ENCODE measurements at places on chromosomes 11 and 22.

DNA sequence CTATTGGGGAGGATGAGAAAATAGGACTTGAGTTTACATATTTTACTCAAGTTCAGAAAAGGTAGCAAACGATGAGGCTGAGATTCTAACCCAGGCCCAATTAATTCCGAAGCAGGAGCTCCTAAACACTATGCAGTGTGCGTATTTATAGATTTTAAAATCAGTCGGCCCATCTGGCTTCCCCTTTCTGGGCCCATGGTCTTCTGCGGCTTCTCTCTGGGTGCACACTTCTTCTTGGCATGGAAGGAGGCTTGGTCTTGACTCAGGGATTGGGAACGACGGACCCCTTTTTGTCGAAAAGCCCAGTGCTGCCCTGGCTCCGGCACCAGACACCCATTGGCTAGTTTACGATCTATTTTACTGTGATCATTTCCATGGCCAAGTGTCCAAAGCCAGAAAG, 1433.8 kb downstream of the BRD1 start:
- no peak for DNase-seq

DNA sequence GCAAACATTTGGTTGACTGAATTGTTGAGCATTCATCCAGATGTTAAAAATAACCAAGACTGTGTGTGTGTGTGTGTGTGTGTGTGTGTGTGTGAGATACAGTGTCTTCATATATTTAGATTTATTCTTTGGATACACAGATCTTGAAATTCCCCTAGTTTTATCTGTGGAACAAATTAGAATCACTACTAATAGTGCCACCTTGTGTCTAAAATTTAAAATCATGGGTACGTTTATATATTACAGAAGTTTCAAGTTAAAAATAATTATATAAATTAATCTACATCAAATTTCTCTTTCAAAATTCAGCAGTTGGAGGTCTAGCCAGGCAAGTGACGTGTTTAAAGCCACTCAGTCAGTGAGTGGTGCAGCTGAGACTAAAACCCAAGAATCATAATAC, 1566.2 kb upstream of the TENM4 start:
- DNase-seq: no peak

DNA sequence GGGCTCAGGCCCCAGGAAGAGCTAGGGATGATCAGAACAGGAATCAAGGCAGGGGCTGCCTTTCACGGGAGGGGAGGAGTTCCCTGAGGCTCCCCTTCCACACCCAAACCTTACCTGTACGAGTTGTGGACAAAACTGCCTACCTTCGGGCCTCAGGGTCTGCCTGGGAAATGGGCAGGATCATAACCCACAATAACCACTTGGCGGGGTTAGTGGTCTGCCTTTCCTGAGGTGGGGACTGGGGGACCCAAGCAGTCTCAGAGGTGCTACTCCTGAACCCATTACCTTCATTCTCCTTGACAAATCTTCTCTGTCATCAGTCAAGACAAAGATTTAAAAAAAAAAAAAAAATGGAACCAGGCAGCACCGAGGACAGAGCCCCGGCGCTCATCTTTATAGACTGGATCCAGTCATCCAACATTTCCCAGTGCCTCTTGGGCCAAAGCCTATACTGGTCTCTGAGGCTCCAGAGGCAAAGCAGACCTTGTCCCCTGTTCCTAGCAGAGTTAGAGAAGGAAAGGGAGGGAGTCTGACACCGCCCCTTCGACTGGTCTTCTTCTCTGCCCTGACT, 14.2 kb downstream of the P2RY6 start:
- no peak for DNase-seq

DNA sequence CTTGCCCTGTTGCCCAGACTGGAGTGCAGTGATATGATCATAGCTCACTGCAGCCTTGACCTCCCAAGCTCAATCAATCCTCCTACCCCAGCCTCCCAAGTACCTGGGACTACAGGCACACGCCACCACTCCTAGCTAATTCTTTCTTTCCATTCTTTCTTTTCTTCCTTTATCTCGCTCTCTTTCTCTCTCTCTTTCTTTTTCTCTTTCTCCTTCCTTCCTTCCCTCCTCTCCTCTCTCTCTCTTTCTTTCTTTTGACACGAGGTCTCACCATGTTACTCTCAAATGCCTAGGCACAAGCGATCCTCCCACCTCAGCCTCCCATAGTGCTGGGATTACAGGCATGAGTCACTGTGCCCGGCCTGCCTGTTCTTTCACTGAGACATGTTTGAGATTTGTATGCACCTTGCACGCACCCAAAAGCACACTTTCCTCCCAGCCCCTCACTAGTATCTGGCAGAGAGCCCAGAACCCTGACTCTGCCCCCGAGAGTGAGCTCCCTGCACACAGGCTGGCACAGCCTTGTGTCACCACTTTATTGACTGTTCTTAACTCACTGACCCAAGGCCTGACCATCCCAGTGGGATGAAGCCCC, 56.8 kb downstream of the CD6 start:
- no peak for DNase-seq

- DNase-seq: no peak
These were observed 35.5 kb upstream of the CD82 start for GRCh38 chr11:44529895-44530412.

GRCh38 chr11:105910095-105910715, 111.8 kb downstream of the MSANTD4 start:
- no peak for DNase-seq

DNA sequence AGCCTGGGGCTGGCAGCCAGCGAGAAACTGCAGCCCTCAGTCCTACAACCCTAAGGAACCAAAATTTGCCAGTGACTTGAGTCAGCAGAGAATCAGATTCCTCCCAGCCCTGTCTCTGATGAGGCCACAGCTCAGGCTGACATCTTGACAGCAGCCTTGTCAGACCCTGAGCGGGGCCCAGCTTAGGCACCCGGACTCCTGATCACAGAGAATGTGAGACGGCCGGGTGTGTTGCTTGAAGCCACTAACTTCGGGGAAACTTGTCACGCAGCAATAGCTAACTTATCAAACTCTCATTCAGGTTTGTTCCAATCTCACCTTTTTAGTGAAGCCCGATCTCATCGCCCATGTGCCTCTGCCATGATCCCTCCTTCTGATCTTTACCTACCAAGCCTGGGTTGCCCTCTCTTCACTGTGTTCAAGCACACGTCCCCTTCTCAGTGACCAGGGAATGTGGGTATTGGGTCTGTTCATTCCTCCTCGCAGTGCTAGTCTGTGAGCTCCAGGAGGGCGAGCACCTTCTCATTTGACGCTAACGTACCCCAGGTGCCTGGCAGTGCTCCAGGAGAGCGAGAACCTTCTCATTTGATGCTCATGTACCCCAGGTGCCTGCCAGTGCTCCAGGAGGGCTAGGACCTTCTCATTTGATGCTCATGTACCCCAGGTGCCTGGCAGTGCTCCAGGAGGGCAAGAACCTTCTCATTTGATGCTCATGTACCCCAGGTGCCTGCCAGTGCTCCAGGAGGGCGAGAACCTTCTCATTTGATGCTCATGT, 280.7 kb downstream of the BRD1 start:
- no peak for DNase-seq

- DNase-seq: peak; percentile 9
These were observed 13.4 kb downstream of the VWCE start for GRCh38 chr11:61281581-61282250.

GRCh38 chr11:85109141-85109540, 518.0 kb downstream of the DLG2 start:
- DNase-seq: no peak

DNA sequence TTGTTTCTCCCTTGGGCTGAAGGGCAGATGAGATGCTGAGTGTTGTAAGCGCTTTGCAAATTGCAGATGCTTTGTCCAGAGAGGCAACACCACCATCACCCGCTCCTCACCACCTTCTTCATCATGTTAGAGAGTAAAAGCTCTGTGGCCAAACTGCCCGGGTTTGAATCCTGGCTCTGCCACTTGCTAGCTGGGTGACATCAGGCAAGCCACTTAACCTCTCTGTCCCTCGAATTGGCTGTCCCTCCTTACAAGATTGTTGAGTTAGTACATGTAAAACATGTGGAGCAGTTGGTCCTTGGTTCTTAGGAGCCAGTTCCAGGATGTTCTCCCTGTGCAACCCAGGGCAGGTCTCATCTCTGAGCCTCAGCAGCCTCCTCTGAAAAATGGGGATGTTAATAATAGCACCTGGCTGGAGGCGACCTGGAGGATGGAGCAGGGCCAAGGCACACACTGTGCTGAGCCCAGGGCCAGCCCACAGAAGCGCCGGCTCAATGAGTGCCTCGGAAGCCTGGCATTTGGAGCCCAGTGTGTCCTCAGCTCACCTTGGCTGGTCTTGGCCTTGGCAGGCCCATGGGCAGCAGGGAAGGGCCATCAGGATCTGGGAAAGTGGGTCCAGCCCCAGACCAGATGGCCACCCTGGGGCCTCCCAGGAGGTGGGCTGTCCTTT, 10.5 kb downstream of the C11orf86 start:
- DNase-seq: no peak

DNA sequence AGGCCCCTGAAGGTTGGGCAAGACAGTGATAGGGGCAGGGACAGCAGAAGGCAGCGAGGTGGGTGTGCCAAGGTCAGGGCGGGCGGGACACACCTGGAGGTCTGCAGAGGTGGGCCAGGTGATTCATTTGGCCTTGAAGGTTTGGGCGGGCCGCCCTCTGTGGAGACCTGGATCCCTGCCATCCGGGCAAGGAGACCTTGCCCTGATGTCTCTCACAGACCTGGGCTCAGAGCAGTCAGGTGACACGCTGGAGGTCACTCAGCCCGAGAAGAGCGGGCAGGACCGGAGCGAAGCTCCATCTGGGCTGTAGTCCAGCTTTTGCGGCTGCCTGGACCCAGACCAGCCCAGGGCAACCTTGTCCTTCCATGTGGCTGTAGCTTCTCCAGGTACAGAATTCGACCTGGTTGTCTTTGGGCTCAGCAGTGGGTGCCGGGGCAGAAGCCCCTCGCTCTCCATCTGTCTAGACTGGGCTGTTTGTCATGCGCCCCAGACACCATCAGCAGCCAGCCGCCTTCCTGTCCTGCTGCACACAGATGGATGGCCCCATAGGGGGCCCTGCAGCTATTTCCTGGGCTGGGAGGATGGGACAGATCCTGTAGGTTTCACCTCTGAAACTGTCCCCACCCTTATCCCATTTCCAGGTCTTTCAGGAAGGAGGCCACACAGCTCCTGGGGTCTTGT, 3.1 kb downstream of the MRGPRG start:
- no peak for DNase-seq

DNA sequence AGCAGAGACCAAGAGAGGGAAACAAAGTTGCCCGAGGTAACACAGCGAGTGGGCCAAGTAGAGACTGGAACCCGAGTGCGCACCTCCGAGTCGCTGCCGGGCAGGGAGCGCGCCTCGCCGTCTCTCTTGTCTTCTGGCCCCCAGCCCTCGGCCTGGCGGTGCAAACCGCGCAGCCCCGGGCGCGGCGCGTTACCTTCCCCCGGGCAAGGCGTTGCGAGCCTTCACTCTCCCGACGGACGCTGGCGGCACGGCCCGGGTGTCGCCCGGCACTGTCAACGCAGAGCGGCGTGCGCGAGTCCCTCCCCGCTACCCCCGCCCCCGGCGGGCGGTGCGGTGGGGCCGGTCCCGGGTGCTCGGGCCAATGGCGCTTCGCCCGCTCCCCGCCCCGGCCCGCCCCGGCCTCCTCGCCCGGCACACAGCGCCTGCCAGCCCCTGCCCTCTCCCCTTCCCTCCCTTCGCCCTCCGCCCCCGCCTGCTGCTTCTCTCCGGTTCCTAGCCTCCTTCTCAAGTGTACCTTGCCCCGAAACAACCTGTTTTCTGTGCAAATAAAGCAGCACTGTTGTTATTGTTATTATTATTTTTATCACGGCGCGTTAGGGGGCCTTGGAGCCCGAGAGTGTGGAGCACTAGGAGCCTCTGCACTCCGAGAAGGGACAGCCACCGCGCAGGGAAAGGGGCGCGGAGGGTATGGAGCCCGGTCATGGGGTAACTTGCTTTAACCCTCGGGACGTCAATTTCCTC, at the start of gene SYTL2:
Gene SYTL2 (minus strand): TSS at position 271 of the 741 bp plus-strand sequence. CDS start 53,416 bp downstream, outside the sequence.
- peak; percentile 51 for DNase-seq

DNA sequence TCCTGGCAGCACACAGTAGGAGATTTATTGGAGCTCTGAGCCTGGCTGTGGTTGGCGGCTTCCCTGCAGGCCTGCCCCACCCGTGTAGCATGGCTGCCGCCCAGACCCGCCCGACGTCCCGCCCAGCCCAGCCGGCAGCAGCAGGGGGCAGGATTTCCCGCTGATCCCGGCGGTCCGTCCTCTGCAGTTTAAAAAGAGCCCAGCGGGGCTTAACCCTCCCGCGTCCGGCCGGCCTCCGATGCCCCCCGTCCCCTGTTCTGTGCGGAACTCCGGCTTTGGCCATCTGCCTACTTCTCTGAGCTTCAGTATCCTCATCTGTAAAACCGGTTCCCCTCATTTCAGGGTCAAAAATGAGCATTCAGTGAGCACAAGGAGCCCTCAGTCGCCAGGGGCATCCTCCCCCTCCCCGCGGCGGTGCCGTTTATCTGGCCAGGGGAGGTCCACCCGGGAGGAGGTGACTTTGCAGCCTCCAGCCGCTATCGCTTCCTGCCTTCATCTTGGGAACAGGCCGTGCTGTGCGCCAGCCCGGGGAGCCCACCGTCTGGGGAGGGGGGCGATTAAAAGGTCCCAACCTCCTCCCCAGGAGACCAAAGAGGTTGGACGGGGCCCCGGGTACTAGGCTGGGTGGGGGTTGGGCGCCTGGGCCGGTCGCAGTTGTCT, at the start of gene GAS2L1:
Gene GAS2L1 (plus strand): TSS at position 476 of the 660 bp plus-strand sequence. CDS start 1,456 bp downstream, outside the sequence.
- DNase-seq: no peak

GRCh38 chr22:50603511-50604255, 3.1 kb downstream of the MAPK8IP2 start:
- no peak for DNase-seq

DNA sequence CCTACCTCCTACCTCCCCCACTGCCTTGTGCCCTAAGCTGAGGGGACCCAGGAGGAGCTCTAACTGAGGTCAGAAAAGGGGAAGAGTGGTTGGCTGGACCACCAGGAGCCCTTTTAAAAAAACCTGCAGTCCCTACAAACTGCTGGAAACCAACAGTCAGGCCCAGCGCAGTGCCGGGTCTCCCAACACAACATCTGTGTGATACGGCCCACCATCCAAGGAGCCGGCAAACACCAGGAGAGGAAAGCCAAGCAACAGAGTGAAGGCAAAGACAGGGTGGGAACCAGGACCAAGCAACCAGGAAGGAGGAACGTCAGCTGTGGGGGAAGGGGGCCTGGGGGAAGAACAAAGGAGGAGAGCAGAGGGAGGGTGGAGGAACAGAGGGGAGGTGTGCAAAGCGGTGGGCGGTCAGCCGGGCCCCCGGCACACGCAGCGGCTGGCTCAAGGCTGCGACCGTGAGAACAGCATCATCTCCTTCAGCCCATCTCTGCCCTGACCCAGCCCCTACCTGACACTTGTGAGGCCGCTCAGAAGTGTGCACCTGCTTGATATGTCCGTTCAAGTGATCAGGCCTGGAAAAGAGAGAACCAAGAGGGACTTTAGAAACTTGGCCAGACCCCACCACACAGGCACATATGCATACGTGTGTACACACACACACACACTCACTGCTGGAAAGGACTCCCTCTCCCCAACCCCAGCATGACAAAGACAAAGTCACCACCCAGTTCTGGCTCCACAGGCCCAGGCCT, 3.6 kb downstream of the PATZ1 start:
- DNase-seq: peak; percentile 5

- no peak for DNase-seq
These were observed 101.9 kb upstream of the OR4B1 start for GRCh38 chr11:48114740-48115139.
